ENCODE measurements at places on chromosomes 16 and 17.

DNA sequence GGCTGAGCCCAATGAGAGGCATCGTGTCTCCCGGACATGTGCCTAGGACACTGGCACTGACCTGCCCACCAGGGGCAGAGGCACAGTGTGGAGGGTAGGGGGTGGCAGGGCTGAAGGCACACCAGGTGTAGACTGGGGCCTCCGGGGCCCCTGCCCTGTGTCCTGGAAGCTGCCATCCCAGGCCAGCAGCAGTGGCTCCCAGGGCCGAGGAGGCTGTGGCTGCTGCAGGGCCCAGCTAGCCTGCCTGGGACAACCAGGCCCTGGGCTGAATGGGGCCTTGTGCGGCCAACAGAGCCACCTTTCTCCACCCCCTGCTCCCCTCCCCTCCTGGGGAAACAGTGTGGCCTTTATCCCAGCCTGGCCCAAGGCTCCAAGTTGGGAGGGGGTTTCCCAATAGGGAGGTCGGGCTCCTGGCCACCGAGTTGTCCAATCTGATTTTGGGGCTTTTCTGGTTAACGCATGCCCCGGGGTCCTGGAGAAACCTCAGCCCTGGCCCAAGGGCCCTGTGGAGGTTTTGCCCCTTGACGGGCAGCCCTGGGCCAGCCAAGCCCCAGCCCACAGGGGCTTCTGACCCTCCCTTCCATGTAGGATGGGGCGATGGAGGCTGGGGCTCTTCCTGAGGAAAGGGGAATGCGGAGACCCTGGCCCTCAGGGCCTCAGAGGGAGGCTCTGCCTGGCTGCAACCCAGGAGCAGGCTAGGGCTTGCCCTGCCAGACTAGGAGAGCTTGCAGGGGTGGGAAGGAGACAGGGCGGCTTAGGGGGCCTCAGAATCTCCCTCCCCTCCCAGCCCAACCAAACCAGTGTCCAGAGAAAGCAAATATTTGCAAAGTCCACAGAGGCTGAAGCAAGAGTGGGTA lies 4.2 kb downstream of the MTSS2 start:
- DNase-seq: no peak

DNA sequence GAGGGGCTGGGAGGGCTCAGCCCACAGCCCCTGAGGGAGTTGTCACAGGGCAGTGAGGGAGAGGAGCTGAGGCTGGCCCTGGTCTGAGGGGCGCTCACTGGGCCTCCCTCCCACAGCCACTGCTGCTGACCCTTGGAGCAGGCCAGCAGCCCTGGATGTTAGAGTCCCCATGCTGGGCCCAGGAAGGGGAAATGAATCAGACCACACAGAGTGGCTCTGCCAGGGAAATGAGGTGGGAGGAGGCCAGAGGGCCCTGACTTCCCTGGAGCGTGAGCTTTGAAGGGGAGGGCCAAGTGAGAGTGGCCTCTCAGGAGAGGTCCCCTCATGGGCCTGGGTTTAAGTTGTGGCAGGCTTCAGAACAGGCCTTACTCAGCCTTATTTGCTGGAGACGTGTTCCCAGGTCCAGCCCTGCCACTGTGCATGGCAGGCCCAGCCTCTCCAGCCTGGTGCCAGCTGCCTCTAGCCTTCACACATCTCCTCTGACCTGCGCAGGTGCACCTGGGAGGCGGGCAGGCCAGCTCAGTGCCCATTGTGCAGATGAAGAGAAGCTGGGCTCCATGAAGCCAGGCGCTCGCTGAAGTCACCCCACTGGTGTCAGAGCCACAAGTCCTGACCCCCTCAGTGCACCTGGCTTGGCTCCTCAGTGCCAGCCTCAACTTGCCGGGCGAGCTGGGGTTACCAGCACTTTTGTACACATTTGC lies 15.4 kb downstream of the GPT2 start:
- DNase-seq: no peak

DNA sequence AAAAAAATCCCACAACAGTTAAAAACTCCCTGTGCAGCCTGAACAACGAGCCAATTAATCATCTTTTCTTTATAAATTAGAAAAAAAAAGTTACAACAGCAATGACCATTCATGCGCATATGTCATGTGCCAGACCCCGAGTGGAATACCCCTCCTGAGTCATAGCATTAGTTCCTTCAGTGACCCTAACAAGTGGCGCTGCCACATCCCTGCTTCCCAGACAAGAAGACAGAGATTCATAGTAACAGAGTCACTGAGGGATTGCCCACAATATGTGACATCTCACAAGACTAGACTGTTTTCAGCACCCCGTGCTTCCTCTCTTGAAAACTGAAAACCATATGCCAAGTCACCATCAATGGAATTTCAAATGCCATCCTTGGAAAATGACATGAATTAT lies 7.9 kb downstream of the UMOD start:
- DNase-seq: no peak

DNA sequence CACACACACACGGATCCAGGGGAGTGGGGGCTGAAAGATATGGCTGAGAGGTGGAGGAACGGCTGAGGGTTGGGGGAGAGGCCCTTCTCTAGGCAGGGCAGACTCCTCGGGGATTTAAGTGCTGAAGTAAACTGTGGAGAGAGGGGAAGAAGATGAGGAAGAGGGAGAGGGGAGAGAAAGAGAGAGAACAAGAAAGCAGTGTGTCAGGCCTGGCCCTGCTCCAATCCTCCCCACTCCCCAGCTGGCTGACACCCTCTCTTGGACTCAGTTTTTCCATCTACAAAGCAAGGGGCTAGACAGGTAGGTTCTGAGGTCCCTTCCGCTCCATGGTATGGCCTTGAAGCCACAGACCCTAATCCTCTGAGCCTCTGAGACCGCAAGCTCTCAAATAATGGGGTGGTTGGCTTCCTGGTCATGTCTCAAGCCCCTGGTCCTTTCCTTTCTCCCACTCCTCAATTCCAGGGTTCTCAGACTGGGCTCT lies 2.0 kb downstream of the VAMP2 start:
- DNase-seq: no peak

GRCh38 chr16:34050787-34051320 lies 591.4 kb downstream of the TP53TG3F start:
- no peak for DNase-seq

DNA sequence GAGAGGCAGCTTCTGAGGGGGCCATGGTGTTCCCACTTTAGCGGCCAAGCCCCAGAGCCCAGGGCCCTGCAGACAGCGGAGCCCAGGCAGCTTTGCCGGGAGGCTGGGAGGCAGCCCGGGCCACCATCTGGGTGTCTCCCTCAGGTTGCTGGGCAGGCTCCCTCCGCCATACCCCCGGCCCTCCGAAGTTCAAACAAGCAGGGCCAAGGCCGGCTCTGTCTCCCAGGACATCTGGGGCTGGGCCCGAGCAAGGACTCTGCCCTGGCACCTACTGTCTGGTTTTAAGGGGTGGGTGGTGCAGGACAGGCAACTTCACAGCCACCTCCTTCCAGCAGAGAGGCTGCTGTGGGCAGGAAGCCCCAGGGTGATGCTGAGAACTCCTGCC lies 2.6 kb downstream of the DUS1L start:
- no peak for DNase-seq

DNA sequence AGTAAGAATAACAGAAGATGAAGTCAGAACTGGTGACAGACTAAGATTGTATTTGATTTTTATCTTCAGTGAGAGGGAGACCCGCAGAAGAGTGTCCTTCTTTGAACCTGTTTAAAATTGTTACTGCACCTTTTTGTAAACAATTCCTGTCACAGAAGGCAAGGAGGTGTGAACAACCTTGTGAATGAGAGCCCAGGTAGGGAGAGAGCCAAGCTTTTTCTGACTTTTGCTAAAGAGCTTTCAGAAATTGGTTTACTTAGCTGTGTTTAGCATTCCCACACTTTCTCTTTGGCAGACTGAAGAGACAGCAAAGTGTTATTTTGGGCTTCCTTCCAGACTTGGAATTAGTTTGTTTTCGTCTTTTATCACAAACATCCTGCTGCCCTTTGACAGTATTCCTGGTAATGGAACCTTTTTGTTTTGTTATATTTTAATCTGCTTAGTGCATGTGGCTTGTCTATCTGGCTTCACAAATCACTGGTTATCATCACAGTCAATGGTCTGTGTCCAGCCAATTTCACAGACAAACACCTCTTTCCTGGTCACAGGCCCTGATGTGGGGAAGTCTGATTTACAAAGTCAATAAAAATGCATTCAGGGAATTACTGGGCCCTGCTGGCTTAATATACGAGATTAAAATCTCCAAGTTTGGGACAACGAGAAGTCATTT lies 85.7 kb upstream of the HS3ST2 start:
- no peak for DNase-seq

DNA sequence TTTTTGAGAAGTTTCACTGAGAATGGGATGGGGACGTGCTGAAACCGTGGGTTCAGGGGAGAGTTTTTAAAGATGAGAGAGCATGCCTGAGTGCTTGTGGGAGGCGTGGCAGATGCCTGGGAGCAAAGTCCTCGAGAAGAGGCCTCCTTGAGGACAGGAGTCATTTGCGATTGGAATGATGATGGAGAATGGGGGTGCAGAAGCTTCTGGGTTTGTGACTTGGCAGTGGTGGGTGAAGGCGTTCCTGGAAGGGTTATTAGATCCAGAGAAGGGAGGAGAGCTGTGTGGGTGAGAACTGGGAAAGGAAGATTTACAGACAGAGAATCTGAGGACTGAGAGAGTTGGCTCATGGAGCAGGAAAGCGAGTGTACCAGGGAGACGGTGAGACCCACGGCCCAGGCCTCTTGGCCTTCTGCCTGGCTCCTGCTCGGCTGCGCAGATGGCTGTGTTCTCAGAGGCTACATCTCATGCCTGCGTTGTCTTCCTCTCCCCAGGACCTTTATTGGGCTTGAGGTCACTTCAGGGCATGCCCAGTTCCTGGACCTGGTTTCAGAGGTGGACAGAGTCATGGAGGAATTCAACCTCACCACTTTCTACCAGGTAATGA lies 8.6 kb upstream of the MMP15 start:
- DNase-seq: no peak

- DNase-seq: no peak
Measured at GRCh38 chr16:73549984-73550631, 502.2 kb upstream of the ZFHX3 start.

DNA sequence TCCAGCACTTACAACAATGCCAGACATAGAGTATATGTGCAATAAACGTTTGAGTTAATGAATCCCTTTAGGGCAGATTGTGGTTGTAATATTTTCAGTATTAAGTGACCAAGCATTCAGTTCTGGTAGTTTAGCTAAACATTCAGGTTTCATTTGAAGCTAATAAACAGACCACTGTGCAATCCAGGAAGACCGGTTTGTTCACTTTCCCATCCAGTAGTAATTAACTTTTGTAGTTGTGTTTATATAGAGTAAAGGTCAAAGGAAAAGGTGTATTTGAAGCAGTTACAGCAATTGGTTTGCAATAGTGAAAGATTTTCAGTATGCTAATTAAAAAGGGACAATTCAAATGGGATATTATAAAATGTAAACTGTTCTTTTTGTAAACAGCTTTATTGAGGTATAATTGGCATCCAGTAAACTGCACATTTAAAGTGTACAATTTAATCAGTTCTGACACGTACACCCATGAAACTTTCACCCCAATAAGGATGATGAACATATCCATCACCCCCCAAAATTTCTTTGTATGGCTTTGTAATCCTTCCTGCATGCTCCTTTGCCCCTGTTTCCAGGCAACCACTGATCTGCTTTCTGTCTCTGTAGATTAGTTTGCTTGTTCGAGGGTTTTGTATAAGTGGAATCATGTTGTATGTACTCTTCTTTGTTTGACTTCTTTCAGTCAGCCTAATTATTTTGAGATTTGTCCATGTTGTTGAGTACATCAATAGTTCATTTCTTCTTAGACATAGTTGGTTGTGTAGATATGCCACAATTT lies 26.3 kb downstream of the MRTFB start:
- no peak for DNase-seq

GRCh38 chr17:71985111-71986039 lies 135.4 kb upstream of the SOX9 start:
- no peak for DNase-seq

GRCh38 chr17:45302649-45303173 lies 14.1 kb downstream of the MAP3K14 start:
- no peak for DNase-seq

GRCh38 chr16:65181071-65181561 lies 59.3 kb upstream of the CDH11 start:
- no peak for DNase-seq

DNA sequence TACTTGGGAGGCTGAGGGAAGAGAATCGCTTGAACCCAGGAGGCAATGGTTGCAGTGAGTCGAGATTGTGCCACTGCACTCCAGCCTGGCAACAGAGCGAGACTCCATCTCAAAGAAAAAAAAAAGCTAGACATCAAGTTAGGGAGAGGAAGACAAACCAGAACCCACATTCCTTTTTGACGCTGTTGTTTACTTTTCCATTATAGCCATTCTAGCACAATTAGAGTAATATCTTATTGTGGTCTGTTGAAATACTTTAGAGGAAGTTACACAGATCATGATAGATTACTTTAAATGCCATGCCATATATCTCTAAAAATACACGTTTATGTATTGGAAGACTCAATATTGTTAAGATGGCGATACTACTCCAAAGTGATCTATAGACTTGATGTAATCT lies 16.5 kb upstream of the ABCC1 start:
- no peak for DNase-seq

Measured in activated T-cell treated with anti-CD3 and anti-CD28 coated beads for 4 hours (primary cell).